ENCODE measurements at places on chromosomes 16 and 17.

GRCh38 chr17:78120971-78121800, 7.4 kb downstream of the TMC6 start:
- DNase-seq = no peak

DNA sequence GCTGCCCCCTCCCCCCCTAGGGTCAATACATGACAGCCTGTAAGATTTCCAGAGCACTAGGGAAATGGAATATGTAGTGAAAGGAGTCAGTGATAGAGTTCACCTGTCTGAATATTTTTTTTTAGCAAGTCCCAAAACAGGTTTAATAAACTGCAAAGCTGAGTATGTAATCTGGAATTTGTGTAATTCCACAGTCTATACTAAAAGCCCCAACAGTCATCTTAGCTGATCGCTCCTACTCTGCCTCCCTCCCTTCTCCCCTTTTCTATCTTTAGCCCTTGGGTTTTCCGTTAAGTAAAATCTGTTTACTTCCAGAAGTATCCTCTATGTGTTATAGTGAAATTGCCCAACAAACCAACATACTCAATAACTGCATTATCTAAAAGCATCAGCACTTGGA, 3.5 kb downstream of the CDH13 start:
- no peak for DNase-seq

DNA sequence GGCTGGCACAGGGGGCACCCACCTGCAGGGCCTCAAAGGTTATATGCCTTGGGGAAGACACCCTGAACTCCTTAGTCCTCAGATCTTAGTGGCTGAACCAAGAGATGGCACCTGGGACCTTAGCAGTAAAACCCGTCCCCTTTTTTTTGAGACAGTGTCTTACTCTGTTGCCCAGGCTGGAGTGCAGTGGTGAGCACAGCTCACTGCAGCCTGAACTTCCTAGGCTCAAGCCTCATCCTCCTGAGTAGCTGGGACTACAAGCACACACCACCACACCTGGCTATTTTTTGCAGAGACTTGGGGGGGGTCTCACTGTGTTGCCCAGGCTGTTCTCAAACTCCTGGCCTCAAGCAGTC, 237.2 kb downstream of the MRTFB start:
- no peak for DNase-seq

GRCh38 chr17:20008242-20009051, 712 bp upstream of the SPECC1 start:
- DNase-seq = no peak

DNA sequence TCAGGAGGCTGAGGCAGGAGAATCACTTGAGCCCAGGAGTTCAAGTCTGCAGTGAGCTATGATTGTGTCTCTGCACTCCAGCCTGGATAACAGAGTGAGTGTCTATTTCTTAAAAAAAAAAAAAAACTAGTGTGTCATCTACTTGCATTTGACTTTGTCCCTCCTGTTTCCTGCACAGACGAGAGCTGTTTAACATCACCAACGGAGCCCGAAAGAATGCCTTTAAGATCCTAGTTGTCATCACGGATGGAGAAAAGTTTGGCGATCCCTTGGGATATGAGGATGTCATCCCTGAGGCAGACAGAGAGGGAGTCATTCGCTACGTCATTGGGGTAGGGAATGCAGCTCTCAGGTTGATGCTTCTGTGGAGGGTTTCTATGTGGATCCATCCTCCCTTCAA, 13.4 kb downstream of the ITGAM start:
- no peak for DNase-seq

DNA sequence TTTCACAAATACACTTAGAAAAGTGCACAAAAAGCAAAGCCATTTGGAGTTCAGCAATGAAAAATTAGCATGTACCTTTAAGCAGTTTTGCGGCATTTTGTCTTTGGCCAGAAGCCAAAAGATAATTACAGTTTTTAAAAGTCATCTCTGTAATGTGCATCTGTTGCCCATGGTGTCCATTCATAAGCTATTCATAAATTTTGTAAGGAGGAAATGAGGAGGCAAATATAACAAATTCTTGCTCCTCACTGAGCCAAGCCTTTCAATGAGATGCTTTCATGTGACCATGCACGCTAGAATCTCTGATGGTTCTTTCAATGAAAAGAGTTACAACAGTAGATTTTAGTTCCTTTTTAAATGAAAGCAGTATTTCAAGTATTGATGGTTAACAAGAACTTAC, 247.1 kb upstream of the MON1B start:
- no peak for DNase-seq

DNA sequence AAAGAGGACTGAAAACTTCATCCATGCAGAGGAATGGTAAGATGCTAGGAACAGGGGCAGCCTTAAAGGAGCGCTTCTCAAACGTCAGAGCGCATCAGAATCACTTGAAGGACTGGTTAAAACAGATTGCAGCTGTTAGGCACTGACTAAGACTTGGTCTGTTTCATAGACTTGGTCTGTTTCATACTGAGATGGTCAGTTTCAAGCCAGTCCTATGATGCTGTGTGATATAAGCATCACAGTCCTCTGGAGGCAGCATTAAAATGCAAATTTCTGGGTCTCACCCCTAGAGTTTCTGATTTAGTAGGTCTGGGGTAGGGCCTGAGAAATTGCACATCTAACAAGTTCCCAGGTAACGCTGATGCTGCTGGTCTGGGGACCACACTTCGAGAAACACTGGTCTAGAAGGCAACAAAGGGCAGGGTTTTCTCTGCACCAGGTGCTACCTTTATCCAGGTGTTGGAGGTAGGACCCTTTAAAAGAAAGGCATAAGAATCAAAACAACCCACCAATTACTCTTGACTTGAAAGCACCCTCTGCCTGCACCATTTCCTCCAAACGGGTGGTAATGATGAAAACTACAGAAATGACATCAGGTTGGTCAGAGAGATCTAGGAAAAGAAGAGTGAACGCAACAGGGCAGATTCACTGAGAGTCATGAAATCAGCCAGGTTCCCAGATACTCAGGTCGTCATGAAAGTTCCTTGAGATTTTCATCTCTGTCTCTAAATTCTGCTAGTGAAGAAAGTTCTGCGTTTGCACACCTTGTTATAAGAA, 95.0 kb upstream of the RCVRN start:
- no peak for DNase-seq

DNA sequence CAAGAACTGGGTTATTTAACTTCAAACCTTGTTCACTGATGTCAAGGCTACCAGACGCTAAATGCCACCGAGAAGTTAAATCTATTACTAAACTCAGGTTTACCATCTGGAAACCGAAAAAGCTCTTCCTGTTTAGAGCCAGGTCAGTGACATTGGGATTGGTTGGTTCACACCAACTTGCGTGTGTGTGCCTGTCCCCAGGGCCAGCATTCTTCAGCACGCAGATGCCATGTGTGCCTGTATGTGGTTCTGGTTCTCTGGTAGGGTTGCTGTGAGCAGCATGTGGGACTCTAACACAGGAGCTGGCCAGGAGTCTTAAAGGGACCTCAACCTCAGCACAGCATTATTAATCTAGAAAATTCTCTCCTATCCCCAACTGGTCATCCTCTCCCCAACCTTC, 18.1 kb upstream of the TBX2 start:
- no peak for DNase-seq

DNA sequence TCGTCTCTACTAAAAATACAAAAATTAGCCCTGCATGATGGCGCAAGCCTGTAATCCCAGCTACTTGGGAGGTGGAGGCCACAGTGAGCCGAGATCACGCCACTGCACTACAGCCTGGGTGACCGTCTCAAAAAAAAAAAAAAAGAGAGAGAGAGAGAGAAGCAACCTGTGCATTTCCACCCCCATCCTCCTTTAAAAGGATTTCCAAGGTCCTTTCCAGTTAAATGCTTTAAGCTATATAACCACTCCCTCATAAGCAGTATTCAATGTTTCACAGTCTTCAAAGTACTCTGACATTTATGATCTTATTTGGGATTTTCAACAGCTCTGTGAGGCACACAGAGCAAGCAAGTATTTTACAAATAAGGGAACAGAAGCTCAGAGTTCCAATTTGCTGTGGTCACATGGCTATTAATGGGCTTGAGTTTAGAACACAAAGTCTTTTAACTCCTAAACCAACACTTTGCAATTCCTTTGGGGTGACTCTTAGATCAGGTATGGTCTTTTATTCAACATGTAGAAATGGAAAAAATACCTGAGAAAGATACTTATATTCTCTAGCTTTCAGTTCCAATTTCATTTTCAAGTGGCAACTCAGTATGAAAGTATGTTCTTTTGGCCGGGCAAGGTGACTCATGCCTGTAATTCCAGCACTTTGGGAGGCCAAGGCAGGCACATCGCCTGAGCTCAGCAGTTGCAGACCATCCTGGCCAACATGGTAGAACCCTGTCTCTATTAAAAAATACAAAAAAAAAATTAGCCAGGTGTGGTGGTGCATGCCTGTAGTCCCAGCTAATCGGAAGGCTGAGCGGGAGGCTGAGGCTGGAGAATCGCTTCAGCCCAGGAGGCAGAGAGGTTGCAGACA, 31.3 kb downstream of the SPOP start:
- DNase-seq = no peak

DNA sequence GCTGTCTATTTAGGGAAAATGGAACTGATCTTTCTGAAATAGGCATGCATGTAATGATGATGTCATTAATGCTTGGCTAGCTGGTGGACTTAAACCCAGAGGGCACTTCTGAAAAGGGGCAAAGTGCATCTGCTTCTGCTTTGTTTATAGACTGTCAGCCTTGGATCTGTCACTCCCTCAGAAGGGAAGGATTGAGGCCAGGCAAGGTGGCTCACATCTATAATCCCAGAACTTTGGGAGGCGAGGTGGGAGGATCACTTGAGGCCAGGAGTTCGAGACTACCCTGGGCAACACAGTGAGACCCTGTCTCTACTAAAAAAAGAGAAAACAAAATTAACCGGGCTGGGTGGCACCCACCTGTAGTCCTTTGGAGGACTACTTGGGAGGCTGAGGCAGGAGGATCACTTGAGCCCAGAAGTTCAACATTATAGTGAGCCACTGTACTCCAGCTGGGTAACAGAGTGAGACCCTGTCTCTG, 185.5 kb downstream of the WWOX start:
- DNase-seq = no peak

GRCh38 chr17:18076936-18077335, 10.8 kb upstream of the DRG2 start:
- no peak for DNase-seq

GRCh38 chr17:7997186-7997585, 5.2 kb upstream of the GUCY2D start:
- no peak for DNase-seq

GRCh38 chr17:80861418-80861815, 130.2 kb upstream of the CHMP6 start:
- no peak for DNase-seq

DNA sequence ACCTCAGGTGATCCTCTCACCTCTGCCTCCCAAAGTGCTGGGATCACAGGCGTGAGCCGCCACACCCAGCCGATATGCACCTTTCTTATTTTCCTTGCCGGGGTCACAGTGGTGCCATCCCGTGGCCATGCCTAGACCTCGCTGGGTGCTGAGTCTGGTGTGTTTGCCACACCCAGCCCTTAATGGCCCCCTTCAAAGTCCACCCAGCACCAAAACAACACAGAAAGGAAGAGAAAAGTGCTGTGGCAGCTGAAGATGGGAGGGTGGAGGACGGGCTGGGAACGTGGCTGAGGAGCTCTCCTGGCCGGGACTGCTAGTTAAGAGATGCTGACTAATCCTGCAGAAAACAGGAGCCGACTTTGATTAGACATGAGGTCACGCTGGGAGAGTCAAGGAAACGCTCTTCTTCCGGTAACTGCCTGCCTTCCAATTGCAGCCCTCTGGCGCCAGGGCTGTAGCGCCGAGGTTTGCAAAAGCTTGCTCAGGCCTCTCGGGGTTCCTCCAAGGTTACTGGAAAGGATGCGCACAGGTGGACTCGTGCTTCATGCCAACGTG, 10.9 kb downstream of the SLC43A2 start:
- no peak for DNase-seq

- no peak for DNase-seq
These were observed 108.9 kb downstream of the TANGO6 start for GRCh38 chr16:68951991-68952877.

GRCh38 chr17:74779948-74780400, 3.8 kb upstream of the NAT9 start:
- no peak for DNase-seq

DNA sequence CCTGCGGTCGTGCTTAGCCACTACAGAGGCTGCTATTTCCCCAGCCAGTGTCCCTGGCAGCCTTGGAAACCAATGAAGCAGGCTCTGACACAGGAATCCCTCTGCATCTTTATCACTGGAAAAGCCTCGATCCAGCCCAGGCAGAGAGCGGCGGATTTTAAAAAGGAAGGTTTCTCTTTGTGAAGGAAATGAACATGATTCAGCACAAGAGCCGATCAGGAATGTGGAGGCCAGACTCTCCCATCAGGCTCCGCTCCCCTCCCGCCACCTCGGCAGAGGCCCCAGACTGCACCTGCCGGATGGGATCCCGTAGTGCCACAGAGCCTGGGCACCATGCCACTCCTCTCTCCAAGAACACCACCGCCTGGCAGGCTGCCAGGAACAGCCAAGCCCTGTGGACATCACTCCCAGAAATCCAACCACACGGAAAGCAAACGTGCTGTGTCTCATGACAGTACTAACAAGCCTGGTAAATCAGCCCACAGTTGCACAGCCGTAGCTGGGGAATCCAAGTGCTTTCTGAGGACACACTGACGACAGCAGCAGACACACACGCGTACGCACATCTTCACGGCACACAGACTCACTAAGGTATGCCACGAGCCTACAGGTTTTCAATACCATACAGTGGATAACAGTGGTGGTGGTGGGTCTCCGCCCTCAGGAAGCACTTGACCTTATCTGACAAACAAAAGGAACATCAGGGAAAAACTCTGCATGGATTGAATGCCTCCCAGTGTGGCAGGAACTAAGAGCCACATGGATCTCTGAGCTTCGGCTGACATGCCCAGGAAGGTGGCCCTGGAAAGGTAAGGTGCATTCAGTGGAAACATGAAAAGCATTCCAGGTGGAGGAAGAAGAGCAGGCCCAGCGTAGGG, 5.4 kb downstream of the LRRC75A start:
- no peak for DNase-seq

- no peak for DNase-seq
These were observed 11.6 kb downstream of the CBFA2T3 start for GRCh38 chr16:88965411-88965810.

DNA sequence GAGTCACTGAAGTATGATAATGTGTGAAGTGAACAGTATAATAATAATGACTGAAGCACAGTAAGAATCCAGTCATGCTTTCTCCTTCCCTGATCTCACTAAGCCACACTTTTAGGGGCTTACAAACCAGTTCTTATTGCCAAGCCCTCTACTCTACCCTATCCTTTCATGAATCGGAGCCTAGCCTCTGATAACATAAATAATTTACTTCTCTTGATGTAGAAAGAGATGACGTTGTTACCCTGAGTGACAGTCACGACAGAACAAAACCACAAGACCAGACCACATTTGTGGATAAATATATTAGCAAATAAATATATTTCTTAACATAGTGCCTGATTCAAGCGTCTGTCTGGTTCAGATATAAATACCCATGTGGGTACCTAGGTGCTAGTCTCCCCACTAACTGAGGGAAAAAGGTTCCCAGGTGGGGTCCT, 1.4 kb upstream of the SUPT4H1 start:
- no peak for DNase-seq

- DNase-seq = no peak
These were observed 804 bp downstream of the TGFB1I1 start for GRCh38 chr16:31472709-31473203.

- DNase-seq = no peak
These were observed 248.5 kb upstream of the RPL38 start for GRCh38 chr17:73954951-73955350.

Data from right renal cortex interstitium (tissue), 3 donors.